ENCODE measurements at places on chromosomes 1 and 21.
A peak's percentile ranks its signal among the peaks of the same experiment; 100 is the strongest.

GRCh38 chr1:214008791-214009422 lies 21.1 kb downstream of the PROX1 start:
- no peak for DNase-seq

- DNase-seq: no peak
These were observed 18.0 kb downstream of the BMP8A start for GRCh38 chr1:39509360-39510009.

- DNase-seq: no peak
These were observed 71.7 kb downstream of the SETD4 start for GRCh38 chr21:35988416-35989137.

- no peak for DNase-seq
These were observed 67.8 kb downstream of the RNF220 start for GRCh38 chr1:44472620-44473525.

GRCh38 chr1:78483903-78484302 lies 6.9 kb upstream of the PTGFR start:
- peak; percentile 67 for DNase-seq
